M059J (cell line): ENCODE measurements at places on chromosomes 5 and 9.

DNA sequence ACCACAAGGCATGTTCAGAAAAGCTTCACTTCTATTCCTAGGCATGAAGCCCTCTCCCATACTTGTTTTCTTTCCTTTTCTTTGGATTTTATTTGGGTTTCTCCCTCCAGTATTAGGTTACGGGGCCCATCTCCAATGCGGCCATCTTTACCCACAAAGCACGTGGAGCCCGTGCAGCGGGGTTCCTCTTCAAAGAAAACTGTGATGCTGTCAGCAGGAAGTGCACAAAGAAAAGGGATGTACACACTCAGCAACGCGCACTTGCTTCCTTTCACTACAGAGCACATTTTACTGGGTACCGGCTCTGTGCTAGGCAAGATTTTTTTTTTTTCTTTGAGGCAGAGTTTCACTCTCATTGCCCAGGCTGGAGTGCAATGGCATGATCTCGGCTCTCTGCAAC, 106.6 kb downstream of the COL23A1 start:
- DNase-seq = no peak

DNA sequence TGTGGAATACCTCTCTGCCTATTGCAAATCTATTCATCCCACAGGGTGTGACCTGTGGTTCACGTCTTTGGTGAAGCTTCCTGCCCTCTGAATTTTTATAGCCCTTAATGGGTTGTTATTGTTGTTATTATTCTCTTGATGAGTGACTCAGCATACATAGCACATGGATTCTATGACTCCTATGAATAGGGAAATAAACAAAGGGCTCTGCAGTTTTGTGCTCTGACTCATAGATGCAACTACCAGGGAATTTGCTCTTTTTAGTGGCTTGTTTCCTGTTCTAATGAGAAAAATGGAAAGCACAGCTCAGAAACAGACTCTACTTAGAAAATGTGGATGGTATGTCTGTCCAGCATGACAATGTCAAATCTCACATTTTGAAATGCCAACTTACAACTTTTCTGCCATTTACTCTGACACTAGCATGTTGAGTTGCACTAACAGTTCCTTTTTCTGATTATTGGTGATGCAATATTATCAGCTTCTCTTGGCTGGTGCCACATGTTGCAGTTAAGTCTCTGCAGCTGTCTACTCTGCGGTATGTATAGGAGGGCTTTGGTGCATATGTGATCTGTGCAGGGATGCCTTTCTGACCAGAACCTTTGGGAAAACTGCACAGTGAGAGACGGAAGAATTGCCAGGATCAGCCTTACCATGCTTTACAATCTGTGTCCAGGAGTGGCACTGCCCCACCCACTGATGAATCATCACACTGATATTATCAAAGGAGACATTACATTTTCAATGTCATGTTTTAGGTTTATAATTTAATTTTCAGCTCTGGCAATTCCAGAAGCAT, 996.4 kb upstream of the WWC1 start:
- peak; percentile 97 for DNase-seq

GRCh38 chr9:128072144-128073021, 4.4 kb downstream of the SLC25A25 start:
- peak; percentile 82 for DNase-seq

DNA sequence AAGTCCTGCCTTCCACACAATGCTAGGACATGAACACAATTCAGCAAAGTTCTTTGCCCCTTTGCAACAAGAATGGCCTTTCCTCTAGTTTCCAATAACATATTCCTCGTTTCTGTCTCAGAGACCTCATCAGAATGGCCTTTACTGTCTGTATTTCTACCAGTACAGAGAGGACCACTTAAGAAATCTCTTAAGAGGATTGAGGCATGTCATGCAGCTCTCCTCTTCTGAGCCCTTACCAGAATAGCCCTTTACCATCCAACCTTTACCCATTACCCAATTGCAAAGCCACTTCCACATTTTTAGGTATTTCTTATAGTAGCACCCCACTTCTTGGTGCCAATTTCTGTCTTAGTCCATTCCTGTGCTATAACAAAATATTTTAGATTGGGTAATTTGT, 20.3 kb downstream of the TNPO1 start:
- DNase-seq = no peak
